ENCODE measurements at places on chromosomes 7 and 10.
A peak's percentile ranks its signal among the peaks of the same experiment; 100 is the strongest.

DNA sequence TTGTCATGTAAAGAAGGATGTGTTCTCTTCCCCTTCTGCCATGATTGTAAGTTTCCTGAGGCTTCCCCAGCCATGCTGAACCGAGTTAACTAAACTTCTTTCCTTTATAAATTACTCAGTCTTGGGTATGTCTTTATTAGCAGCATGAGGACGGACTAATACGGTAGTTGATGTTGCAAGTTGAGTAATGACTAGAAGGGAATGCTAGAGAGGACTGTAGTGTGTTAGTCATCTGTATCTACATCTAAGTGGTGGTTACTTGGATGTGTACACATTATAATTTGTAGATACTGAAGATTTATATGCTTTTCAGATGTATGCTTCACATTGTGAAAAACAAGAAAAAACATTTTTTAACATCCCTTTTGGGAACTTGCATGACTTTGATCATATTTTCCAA is 244.6 kb downstream of the POLR1F start:
- DNase-seq = no peak

DNA sequence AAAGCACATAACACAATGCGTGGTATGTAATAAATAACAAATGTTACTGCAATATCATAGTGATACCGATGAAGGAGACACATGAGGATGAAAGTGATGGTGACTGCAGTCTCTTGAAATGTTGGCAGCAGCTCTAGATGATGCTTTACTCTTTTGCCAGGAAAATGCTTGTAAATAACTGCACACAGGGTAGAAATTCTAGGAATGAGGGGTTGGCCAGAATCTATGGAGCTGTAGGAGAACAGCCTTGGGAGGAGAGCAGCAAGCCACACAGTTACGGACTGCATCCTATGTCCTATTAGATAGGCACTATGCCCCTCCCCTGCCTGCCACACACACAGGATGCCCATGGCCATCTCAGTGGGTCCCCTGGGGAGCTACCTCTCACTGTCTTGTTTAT is 97.6 kb upstream of the GSDME start:
- DNase-seq = peak; percentile 39

- peak; percentile 55 for DNase-seq
Observed at GRCh38 chr7:34320926-34321661, 336.9 kb upstream of the NPSR1 start.

DNA sequence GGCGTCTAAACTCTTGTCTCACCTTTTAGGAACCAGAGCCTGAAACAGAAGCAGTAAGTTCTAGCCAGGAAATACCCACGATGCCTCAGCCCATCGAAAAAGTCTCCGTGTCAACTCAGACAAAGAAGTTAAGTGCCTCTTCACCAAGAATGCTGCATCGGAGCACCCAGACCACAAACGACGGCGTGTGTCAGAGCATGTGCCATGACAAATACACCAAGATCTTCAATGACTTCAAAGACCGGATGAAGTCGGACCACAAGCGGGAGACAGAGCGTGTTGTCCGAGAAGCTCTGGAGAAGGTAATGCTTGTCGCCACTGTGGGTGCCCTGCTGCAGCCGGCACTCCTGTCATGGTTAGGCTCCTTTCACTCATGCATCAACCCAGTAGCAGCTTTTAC is 113.1 kb downstream of the ZMYND11 start:
- DNase-seq = no peak
